Lower leg skin (tissue), 4 donors: ENCODE measurements at places on chromosomes 5 and 9.

- no peak for DNase-seq
These were observed 53.6 kb downstream of the ERGIC1 start for GRCh38 chr5:172887692-172888091.

GRCh38 chr9:115373000-115373709 is 255.2 kb upstream of the TNC start:
- DNase-seq: no peak

DNA sequence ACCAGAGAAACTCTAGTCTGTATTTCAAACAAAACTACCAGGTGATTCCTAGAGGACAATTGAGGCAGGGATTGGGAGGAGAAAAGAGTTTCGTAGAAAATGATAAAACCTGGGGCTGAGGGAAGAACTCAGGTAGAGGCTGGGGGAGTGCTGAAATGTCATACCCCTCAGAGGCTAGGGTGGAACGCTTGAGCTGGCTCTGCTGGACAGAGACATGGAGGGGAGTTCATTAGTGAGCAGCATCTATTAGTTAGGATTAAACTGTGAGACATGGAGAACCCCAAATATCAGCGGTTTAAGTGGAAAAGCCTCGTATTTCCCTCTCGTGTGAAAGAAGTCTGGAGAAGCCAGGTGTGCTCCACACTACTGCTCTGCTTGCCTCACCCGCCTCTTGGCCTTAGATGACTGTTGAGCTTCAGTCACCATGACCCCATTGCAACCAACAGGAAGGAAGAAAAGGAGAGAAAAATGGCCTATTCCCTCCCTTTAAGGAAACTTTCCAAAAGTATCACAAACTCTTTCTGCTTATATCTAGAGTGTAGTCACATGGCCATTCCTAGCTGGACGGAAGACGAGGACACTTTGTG is 53.7 kb upstream of the ABCA1 start:
- no peak for DNase-seq

DNA sequence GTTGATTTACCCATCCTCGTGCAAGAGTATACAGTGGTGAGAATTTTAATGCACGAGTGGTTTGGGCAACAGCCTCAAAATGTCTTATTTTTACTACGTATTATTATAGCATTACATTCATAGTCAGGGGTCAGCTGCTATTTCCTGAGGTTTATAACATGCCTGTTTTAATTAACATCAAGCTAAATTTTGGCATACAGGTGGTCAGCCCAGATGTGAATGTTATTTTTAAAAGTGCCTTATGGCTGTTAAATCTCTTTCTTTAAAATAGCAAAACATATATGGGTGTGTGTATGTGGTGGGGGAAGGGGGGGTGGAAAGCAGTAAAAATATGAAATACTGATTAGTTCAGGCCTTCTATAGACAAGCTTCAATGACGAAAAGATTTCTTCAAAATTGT is 424.5 kb upstream of the CLINT1 start:
- no peak for DNase-seq

DNA sequence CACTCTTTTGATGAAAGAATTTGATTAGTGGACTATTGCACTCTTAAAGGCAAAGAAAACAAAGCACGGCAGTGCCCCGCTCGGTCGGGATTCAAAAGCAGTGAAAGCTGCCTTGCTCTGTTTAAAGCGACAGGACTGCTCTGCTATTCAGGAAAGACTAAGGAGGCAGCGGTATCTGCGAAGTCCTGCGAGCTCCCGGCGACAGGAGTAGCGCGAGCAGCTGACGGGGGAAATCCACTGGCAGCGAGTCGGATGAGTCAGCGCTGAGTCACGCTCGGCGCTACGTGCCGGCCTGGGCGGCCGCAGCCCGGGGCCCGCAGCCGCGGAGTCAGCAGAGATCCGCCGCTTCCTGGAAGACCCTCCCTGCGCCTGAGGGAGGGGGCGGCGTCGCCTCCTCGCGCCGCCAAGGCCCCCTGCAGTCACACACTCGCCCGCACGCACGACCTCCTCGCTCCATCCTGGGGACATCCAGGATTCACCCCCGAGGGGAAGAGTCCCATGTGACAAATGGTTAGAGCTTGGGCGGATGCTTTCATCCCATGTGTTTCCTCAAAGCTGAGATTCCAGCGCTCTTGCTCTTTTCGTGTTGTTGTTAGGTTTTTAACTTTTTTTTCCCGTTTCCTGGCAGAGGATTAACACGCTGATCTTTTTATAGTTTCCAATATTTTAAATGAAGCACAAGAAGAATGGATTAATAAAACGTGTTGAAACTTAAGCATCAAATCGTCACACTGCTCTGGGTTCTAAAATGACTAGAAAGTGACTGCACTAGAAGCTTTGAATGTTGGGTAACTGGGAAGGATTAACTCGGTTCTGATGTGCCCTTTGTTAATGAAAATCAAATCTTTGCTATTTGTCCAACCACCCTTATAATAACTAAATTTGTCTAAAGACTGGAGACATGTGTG is 102.5 kb downstream of the ARRDC3 start:
- DNase-seq: peak; percentile 98

- no peak for DNase-seq
These were observed 396.2 kb downstream of the EFNA5 start for GRCh38 chr5:107274571-107274970.

DNA sequence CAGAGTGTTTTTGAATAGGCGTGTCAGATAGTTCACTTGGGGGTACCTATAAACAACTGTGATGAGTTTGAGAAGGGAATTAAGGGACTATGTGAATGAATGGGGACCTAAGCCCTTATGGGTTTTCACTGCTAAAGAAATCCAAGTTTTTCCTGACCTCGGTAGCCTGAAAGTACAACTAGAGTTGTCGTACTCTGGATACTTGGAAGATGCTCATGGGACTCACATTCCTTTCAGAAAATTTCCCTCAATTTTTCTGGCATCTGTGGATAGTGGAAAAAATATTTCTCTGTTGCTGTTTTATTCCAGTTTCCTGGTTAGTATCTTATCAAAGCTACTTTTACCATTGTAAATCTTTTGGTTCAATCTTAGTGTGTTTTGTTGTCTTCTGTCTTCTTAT is 1112.3 kb upstream of the SEMA6A start:
- no peak for DNase-seq

- no peak for DNase-seq
These were observed 643.9 kb upstream of the ZNF608 start for GRCh38 chr5:125390326-125390725.

DNA sequence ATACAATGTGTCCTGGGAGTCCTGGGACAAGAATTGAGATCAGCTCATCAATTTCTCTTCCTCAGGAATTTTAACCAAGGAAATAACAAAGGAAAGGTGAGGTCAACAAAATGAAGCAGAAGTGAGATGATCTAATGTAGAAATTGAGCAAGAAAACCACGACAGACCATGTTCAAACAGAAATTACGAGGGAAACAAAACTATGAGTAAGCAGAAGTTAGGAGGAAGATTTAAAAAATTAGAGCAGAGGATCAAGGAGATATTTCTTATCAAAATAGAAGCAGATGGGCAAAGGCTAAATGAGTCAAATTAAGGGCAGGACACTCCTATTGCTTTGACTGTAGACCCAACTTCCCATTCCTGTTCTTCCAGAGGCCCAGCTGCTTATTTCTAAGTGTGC is 97.4 kb downstream of the HINT1 start:
- DNase-seq: no peak

- peak; percentile 86 for DNase-seq
These were observed 95.3 kb downstream of the RGS3 start for GRCh38 chr9:113558632-113559502.

GRCh38 chr9:109010746-109011145 is 2.6 kb downstream of the CTNNAL1 start:
- no peak for DNase-seq

GRCh38 chr5:143987751-143988560 is 176.0 kb downstream of the HMHB1 start:
- no peak for DNase-seq

GRCh38 chr9:27933210-27934025 is 360.1 kb upstream of the C9orf72 start:
- DNase-seq: no peak

GRCh38 chr5:15160091-15160490 is 288.5 kb upstream of the ANKH start:
- no peak for DNase-seq

- no peak for DNase-seq
These were observed 1031.2 kb downstream of the EFNA5 start for GRCh38 chr5:106639488-106639887.

- DNase-seq: no peak
These were observed 25.9 kb downstream of the HMCN2 start for GRCh38 chr9:130291474-130291873.

GRCh38 chr9:35349287-35349990 is 140.5 kb upstream of the RUSC2 start:
- peak; percentile 30 for DNase-seq

DNA sequence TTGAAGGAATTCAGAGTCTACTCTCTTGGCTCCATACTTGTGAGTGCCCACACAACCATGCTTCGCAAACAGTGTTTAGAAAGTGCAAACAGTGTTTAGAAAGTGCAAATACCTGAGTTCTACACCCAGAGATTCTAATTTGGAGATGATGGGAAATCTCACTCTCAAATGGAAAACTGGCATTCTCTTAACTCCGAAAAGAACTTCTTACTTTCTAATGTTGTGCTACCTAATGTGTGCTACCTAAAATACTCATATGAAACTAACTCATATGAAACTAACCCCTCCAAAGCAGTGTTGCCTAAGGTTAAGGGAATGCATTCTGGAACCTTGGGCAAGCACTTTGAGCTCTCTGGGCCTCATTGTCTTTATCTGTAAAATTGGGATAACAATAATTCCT is 55.5 kb upstream of the ZNF366 start:
- no peak for DNase-seq

DNA sequence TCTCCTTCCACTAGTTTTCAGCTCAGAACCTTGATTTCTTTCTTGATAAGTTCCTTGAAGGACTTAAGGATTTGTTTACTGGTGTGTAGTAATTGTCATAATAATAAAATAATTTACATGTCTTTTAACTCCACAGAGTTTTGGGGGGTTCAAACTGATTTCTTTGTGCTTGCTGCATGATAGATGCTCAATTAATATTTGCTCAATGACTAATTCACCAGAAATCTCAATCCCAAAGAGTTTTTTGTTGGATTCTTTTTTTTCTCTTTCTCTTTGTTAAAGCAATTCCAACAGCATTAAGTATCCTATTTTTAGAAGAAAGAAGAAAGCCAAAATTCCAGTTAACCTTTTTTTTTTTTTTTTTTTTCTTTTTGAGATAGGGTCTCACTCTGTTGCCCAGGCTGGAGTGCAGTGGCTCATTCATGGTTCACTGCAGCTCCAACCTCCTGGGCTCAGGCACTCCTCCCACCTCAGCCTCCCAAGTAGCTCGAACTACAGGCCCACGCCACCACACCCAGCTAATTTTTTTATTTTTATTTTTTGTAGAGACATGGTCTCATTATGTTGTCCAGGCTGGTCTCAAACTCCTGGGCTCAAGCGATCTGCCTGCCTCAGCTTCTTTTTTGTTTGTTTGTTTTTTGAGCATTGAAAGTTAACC is 10.8 kb downstream of the FAF2 start:
- no peak for DNase-seq

GRCh38 chr9:37117956-37118355 is 2.4 kb upstream of the ZCCHC7 start:
- DNase-seq: no peak

- no peak for DNase-seq
These were observed 382.1 kb downstream of the CDH18 start for GRCh38 chr5:19605846-19606407.

DNA sequence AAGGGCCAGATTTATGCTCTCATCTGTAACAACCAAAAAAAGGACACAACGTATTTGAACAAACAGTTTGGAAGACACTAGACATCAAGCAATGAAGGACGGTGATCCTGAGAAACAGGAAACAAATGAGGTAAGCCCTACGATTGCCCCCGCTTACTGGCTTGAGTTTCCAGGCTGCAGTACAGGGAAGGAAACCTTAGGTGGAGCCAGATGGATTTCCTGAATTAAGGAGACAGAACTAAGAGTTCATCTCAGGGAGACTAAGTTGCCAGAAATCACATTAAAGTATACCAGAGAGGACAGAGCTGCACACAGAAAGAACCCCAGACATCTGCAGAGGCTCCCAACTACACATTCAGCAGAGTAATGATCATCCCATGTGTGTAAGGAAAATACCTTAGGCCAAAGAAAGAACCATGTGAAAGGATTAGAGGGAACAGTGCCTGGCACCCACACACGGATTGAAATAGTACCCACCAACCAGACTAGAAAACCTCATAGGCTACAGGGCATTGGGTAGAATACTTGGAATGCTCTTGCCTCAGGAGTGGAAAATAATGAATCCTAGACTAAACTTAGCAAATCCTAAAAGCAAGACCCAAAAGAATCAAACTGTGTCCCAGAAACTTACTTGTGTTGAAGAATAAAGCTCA is 99.3 kb upstream of the NIPBL start:
- no peak for DNase-seq
